Endothelial cell of coronary artery (primary cell): ENCODE measurements at places on chromosomes 13 and 19. TPM values are rescaled to one million over a fixed set of nuclear protein-coding genes. Genes with fewer than 3 reads are reported as not detected.

Gene PLK5
- total RNA-seq, result not detected in 2 replicates

Gene B3GNT8
- total RNA-seq, result 2.2 and 2.8 TPM in 2 replicates

Gene ERICH4
- not detected in 2 replicates for total RNA-seq

Gene LIM2
- not detected in 2 replicates for total RNA-seq

Gene PRX
- total RNA-seq, result 0.81 and 1.1 TPM in 2 replicates

Gene RASAL3
- total RNA-seq, result 2.8 and 4.7 TPM in 2 replicates

Gene PRKCG
- 0.09 TPM in 1 of 2 replicates, not detected in the other for total RNA-seq

Gene SPART
- 77.8 and 96.2 TPM in 2 replicates for total RNA-seq

Gene ERFL
- under 0.01 TPM in 1 of 2 replicates, not detected in the other for total RNA-seq

Gene ZNF486
- 2.0 and 5.7 TPM in 2 replicates for total RNA-seq

Gene JAK3
- 0.72 and 2.8 TPM in 2 replicates for total RNA-seq

Gene SLC25A41
- under 0.01 and 0.09 TPM in 2 replicates for total RNA-seq

Gene UBL3
- total RNA-seq, result 8.1 and 9.8 TPM in 2 replicates

Gene SERTAD3
- total RNA-seq, result 13.7 and 15.2 TPM in 2 replicates

Gene TJP3
- not detected in 2 replicates for total RNA-seq

Gene ZNF667
- total RNA-seq, result 1.1 and 3.2 TPM in 2 replicates

Gene ZNF799
- total RNA-seq, result 3.7 and 4.4 TPM in 2 replicates

Gene LILRA1
- not detected in 2 replicates for total RNA-seq

Gene S1PR5
- total RNA-seq, result 1.6 TPM in 1 of 2 replicates, not detected in the other

Gene HSPB6
- total RNA-seq, result 0.09 and 2.8 TPM in 2 replicates

Gene SOX1
- total RNA-seq, result not detected in 2 replicates

Gene HIF3A
- 1.2 and 12.2 TPM in 2 replicates for total RNA-seq

Gene VAV1
- not detected in 2 replicates for total RNA-seq
